ENCODE measurements at places on chromosomes 3 and 15. TPM values are rescaled to one million over a fixed set of nuclear protein-coding genes. Genes with fewer than 3 reads are reported as not detected.

Gene STOML1
- 26.8 TPM for total RNA-seq

Gene AGTR1
- total RNA-seq, result 1.9 TPM

- DNase-seq, result no peak
These were observed 2.1 kb downstream of the CCNL1 start for GRCh38 chr3:157157836-157158235.

DNA sequence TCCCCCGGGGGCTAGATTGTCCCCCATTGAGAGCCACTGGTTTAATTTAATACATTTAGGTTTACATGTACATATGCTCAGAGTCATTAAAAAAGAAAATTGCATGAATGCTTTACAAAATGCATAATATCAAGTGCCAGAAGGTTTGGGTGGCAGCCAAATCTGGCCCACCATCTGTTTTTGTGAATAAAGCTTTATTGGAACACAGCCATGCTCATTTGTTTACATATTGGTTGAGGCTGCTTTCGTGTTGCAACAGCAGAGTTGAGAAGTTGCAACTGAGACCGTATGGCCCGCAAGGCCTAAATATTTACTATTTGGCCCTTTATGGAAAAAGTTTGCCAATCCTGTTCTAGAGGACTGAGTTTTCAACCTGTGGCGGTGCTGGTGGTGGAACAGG is 32.1 kb upstream of the RGMA start:
- no peak for DNase-seq

GRCh38 chr3:123156276-123156995 is 45.3 kb upstream of the SEC22A start:
- DNase-seq, result no peak

- DNase-seq, result no peak
These were observed 29.8 kb upstream of the FAM98B start for GRCh38 chr15:38424101-38424552.

GRCh38 chr15:31435912-31436628 is 109.4 kb downstream of the KLF13 start:
- no peak for DNase-seq

- no peak for DNase-seq
These were observed 28.6 kb upstream of the CLSTN2 start for GRCh38 chr3:139906418-139906817.

Data from Right ventricle myocardium superior (tissue), 1 donor.